ENCODE measurements at places on chromosomes 4 and X.
A peak's percentile ranks its signal among the peaks of the same experiment; 100 is the strongest.

DNA sequence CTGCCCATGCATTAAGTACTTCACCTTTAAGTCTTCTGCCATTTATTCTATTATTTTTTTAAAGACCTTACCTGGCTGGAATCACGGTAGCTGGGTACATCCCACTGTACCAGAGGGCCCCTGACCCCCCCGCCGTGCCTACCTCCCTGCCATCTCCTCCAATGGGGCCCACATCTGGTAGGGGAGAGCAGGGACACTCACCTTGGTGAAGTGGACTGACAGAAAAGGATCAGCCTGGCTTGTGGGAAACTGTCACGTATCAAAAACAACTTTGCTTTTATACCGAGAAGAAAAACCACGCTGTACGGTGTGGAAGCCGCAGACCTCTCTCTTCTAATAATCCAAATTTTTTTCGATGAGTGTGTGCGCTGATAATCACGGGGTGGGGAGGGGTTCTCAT lies at the start of gene FOXP3:
Gene FOXP3 (minus strand): TSS at position 251 of the 400 bp plus-strand sequence. CDS start 6,205 bp downstream, outside the sequence.
- DNase-seq, result no peak

DNA sequence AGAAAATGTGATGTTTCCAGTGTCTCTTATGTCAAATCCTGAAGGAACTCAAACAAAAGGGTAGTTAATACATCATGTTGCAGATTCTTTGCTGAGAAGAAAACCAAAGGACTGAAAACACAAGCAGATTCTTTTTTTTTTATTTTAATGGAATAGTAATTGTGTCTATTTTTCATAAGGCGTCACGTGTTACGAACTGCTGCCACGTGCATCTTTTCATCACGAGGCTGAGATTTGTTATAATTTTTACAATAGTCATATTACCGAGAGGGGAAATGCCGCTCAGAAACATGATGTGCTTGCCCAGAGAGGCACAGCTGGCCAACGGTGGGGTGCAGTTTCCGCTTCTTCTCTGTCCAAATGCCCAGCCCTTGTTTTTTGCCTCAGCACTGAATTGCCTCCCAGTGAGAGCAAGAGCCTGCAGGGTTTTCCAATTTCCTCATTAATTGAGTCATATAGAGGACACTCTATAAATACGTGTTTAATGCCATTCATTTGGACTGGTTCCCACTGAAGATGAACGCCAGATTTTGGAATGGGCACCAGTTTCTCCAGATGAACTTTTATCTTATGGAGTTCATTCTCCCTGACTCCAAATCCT lies 225.3 kb downstream of the STK32B start:
- DNase-seq, result no peak

DNA sequence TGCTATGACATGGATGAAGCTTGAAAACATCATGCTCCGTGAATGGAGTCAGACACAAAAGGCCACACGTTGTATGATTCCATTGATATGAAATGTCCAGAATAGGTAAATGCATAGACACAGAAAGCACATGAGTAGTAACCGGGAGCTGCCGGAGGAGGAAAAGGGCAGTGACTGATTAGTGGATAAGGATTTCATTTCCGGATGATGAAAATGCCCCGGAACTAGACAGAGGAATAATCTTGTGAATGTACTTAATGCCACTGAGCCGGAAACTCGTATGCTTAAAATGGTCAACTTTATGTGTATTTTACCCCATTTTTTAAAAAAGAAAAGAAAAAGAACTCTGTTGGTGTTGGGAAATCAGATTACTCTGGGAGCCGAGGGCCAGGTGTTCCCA lies 112.7 kb upstream of the FAM9B start:
- no peak for DNase-seq

DNA sequence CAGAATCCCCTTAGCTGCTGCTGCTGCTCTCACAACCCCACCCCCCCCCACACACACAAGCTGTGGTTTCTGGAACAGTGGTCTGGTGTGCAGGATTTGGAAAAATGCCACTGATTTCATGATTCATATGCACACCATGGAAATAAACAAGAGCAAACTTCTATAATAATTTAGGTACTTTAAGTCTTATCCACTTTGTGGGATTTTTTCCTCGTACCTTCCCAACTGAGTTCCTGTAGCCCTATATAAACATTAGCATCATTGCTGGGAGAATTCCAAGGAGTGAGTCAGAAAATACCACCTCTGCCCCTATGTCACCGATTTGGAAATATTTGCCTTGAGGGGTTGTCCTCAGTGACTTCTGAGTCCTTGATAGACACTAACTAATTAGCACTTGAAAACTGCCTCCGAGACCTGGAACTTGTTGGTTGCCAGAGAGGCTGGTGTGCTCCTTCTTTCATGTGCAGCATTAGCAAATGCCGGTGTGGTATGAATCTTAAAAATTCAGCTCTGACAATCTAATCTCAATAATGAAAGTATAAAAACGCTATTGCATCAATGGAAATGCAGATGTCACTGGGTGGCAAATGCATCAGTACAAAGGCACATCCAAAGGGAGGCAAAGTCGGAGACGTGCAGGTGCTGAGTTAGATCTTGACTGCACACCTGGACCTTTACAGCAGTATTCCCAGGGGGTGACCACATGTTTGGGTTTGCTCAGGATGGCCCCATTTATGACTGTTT lies 61.8 kb downstream of the CPE start:
- DNase-seq, result no peak

DNA sequence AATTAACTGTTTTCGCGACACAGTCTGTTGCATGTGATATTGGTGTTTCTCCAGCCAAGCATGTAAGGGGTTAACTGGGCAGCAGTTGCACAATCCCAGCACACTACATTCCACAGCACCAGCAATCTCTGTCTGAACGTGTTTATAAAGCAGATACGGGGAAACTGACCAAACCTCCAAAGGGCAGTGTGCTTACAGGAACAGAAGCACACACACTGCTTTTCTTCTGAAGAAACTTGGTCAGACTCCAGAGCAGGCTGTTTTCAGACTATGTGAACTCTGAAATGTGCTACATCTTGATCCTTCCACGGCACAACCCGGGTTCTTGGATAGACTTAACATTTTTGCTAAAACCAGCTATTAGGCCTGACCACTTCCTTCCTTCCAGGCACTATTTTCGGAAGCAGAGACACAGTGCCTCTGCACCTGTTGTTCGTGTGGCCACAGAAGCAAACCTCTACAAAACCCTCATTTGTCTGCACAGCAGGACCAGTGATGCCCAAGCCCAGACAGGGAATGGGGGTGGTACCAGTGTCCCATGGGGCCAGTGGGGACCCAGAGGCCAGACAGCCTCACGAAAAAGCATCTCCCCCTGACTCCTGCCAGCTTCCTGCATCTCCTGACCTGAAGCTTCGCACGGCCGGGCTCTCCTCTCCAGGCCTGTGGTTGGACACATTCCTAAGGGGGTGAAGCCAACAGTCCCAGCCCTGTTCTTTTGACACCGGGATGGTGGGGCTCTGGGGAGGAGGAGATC lies 90.1 kb downstream of the IRF2 start:
- peak; percentile 69 for DNase-seq

DNA sequence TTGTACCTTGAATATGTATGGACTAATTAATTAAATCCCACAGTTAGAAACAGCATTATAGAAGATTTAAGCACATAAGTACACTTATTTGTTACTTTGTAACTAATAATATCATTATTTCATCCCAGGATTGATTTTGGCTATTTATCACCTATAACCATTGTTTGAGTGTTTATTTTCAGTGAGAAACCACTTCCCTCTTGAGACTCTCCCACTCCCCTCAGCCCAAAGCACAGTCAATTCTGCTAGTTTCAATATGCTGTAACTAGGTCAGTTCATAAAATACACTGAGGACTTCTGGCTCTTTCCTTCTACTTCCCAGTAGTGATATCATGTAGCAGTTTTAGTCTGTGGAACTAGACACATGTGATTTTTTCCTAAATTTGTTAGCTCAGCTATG lies 16.3 kb downstream of the OFD1 start:
- peak; percentile 14 for DNase-seq

Measured in suppressor macrophage (primary cell).